ENCODE measurements at places on chromosomes 16 and 17.

- peak; percentile 26 for DNase-seq
Measured at GRCh38 chr17:78276098-78276887, 44.9 kb downstream of the TMEM235 start.

DNA sequence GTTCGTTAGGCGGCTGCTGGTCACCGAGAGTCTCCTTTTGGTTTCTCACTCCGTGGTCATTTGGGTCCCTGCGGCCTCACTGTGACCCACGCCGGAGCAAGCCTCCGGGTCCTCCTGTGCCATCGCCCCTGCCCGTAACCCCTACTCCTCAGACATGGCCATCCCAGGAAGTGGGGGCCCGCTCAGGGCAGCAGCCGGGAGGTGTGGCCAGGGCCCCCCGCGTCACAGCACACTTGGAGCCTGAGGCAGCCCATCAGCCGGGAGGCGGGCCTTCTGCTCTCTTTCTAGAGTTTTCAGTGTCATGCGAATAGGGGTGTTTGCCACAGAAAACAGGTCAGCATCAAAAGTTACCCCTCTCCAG, 7.9 kb upstream of the WFIKKN1 start:
- no peak for DNase-seq

GRCh38 chr17:80981062-80981902, 10.4 kb upstream of the CHMP6 start:
- peak; percentile 28 for DNase-seq

- no peak for DNase-seq
Measured at GRCh38 chr16:75477680-75478473, 13.4 kb upstream of the TMEM170A start.

GRCh38 chr16:86509759-86510464, 415 bp upstream of the FOXF1 start:
- no peak for DNase-seq

- DNase-seq, result peak; percentile 33
Measured at GRCh38 chr16:30748634-30749445, 615 bp downstream of the PHKG2 start.

- no peak for DNase-seq
Measured at GRCh38 chr16:840561-841454, 40.3 kb upstream of the GNG13 start.

DNA sequence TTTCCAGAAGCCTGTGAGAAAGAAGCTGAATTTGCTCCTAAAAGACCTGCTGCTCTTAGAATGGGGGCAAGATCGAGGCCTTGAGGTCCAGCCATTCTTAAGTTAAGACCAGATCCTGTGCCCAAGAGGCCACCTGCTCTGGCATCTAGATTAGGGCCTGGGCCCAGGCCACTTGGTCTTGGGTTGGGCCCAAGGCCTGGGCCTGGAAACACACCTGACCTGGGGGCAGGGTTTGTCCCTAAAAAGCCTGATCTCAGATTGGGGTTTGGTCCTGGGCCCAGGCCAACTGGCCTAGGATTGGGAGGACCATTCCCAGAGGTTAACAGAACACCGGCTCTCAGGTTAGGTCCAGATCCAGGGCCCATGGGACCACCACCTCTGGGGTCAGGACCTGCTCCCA, 12.9 kb downstream of the CHTF8 start:
- no peak for DNase-seq

- no peak for DNase-seq
Measured at GRCh38 chr16:81273223-81273950, 34.9 kb downstream of the BCO1 start.

GRCh38 chr17:27282054-27282551, 11.8 kb upstream of the WSB1 start:
- no peak for DNase-seq

- no peak for DNase-seq
Measured at GRCh38 chr17:64554028-64554637, 47.4 kb downstream of the CEP95 start.

GRCh38 chr17:55386796-55387332, 34.8 kb downstream of the MMD start:
- DNase-seq, result no peak

GRCh38 chr17:13002761-13003453, 14.9 kb downstream of the ELAC2 start:
- DNase-seq, result peak; percentile 43

GRCh38 chr17:48522031-48522653, 8.7 kb downstream of the HOXB1 start:
- no peak for DNase-seq

DNA sequence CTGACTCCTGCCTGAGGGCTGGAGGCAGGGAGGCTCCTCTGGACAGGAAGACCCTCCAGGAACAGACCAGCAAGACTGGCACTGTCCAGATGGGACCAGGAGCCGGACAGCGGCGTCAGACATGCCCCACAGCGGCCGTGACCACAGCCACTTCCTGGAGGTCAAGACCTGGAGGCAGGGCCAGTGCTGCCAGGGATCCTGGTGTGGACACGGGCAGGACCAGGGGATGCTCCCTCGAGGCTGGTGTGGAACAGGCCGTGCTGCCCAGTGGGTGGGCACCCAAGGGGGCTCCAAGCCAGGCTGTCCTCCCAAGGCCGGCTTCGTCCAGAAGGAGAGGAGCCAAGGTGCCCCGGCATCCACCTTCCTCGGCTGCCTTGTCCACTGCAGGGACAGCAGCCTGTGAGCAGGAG, 4.5 kb upstream of the CCDC57 start:
- DNase-seq, result no peak

DNA sequence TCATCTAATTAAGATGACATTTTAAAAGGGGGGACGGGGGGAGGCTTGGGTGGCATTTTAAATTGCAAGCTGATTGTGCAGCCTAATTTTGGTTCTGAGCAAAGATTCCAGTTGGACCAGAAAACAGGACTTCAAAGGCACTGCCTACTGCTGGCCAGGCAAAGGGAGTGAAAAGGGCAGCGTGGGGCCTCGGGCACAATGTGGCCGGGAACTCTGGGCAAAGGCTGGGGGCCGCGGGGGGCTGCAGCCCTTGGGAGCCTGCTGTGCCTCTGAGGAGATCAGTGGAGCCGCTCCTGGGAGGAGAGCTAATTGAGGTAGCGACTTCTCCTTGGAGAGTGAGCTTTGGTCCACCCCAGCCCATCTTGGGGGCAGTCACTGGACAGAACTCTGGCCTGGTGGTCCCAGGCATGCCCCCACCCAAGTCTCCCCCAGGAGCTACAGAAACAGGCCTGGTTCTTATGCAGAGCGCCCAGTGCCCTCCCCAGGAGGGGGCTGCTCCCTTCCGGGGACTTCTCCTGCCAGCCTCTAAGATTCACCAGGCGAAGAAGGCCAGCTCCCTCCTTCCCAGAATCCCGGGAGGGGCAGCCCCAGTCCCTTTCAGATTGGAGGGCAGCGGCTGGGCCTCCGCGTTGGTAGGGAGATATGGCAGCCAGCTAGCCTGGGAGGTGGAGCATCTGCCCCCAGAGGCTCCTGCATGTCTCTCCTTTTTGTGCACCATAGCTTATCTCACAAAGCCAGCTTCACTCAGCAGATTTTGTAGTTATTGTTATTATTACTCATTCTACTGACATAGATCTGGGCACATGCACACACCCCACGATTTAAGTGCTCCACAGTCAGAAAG, 115.6 kb downstream of the GNAO1 start:
- no peak for DNase-seq

- DNase-seq, result no peak
Measured at GRCh38 chr16:325375-326145, 27.0 kb downstream of the AXIN1 start.

DNA sequence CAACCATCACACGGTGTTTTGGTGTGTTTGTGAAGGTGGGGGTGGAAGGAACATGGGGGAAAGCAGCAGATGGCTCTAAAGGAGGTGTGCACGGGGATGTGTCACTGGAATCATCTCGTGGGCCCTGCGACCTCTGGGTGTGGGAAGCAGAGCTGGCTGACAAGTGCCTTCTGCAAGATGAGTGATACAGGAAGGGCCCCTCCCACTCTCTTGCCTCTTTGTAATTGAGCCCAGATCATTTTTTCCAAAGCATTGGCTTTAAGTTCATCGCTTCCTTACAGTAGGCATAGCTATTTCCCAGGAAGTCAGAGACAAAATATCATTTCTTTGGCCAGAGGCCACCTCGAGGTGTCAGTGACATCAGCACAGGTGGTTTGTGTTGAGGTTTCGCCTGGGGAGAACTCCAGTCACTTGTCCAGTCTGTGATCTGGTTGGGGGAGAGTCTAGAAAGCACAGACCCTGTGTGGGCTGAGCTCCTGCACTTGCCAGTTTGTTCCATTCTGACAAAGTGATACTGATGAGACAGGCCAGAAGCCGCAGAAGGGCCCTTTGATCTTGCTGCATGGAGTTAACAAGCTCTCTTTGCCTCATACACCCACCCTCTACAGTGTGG, 20.6 kb upstream of the SNTB2 start:
- peak; percentile 15 for DNase-seq

DNA sequence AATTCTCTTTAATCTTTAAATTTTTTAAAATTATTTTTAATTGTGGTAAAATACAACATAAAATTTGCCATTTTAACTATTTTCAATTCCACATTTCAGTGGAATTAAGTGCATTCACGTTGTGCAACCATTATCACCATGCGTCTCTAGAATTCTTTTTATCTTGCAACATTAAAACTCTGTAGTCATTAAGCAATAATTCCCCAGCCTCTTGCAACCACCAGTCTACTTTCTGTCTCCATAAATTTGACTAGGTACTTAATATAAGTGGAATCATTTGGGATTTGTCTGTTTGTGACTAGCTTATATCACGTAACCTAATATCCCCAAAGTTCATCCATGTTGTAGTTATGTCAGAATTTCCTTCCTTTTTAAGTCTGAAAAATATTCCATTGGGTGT, 79.1 kb downstream of the TAOK1 start:
- no peak for DNase-seq

GRCh38 chr17:40190197-40191021, 13.1 kb downstream of the RAPGEFL1 start:
- peak; percentile 21 for DNase-seq

- DNase-seq, result no peak
Measured at GRCh38 chr17:43337684-43338428, 60.9 kb upstream of the ARL4D start.

- DNase-seq, result no peak
Measured at GRCh38 chr16:13956635-13957196, 36.8 kb downstream of the ERCC4 start.

- DNase-seq, result no peak
Measured at GRCh38 chr16:11010575-11011221, 66.3 kb downstream of the CLEC16A start.

DNA sequence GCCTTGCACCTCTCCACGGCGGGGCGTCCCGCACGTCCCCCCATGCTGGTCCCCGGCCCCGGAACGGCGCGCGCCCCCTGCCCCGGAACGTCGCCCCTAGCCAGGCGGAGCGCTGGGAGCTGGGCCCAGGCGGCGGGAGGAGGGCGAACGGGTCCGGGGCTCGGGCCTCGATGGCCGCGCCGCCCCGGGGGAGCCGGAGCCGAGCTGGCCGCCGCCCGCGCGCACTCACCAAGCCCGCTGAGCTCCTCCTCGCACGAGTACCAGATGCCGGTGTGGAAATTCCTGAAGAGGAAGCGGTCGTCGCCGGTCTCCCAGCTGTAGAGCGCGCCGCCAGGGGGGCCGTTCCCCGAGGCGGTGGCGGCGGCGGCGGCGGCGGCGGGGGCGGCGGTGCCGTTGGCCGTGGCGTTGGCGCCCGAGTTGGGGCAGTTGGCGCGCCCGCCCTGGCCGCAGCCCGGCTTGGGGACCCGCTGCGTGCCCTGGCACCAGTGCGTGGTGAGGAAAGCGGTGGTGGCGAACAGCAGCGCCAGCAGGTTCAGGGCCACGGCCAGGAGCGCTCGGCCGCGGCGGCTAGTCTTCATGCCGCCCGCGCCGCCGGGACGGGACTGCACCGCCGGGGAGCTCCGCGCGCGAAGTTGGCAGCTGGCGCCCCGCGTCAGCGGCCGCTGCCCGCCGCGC, 530 bp downstream of the GSG1L start:
- no peak for DNase-seq

DNA sequence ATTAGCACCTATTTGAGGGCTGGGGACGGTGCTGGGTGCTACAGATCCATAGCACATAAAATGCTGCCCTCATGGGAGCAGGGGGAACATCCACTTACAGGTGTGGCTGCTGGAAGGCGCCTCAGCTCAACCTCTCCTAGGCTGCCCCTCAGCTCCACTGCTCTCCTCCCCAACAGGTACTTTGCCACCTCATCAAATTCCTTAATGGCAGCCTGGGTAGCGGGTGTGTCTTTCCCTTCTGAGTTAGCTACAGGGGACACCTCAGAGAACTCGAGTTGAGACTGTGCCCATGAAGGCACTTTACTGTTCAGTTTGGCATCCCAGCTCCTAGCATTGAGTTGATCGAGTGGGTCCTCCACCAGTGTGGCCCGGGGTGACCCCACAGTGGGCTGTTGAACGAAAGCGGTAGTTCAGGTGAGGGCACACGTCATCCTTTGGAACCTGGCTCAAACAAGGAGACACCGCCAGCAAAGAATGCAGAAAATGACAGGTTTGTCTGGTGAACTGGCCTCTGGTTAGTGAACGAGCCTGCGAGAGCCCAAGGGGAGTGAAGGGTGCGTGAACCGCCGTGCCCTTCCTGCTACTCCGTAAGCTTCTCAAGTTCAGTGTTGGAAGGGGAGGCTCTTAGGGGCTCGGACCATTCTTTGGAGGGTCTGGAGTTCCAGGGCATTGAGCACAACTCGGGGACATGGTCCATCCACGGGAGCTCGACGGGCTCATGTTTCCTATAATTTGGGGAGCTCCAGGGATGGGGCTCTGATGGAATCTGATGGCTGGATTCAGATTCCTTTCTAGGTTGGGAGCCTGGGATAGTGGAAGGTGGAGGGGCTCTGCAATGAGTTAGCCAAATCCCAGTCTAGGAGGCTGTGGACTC, 3.5 kb upstream of the CMIP start:
- DNase-seq, result no peak

DNA sequence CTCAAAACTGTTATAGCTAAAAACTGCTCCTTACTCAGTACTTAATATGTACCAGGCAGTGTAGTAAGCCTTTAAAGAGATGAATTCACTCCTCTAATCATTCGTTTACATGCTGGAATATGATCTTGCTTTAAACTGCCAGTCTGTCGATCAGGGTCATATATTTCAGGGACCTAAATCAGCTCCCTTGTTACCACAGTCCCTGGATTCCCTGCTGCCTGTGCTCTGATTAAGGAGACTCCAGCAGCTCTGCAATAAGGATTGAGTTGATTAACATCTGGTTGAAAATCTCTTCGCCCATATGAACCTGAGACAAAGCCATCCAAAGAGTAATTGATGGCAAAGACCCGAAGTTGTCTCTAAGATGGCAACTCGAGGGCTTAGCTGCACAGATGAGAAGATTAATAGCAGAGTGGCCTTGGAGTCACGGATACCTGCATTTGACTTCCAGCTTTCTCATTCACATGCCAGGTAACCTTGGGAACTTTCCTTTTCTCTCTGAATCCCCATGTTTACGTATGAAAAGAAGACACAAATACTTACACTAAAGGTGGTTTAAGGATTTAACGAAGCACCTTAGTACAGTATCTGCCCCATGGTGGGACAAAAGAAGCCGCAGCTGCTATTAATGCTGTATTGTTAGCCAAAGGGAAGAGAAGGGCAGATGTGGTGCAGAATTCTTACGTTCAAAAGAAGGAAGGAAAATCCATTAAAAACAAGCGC, 68.2 kb downstream of the VAT1L start:
- no peak for DNase-seq
